ENCODE measurements at places on chromosomes 2 and 18. TPM values are rescaled to one million over a fixed set of nuclear protein-coding genes. Genes with fewer than 3 reads are reported as not detected.

RNF152 gene
- total RNA-seq = 0.13 TPM

FANCL gene
- total RNA-seq = 27.6 TPM

TNS1 gene
- 17.5 TPM for total RNA-seq

ALPI gene
- total RNA-seq = not detected

SERPINB7 gene
- total RNA-seq = 2.8 TPM

IL36B gene
- total RNA-seq = not detected

PIGN gene
- 9.5 TPM for total RNA-seq

DTNB gene
- total RNA-seq = 8.5 TPM
